Kidney (tissue), 22 donors: ENCODE measurements at places on chromosomes 6 and 20. TPM values are rescaled to one million over a fixed set of nuclear protein-coding genes. Genes with fewer than 3 reads are reported as not detected.

- no peaks in the 10 kb centered on the region for H3K36me3 ChIP-seq
- H3K27me3 ChIP-seq: no peaks in the 10 kb centered on the region
- no peak overlapping the region for H3K4me3 ChIP-seq
- no peaks in the 10 kb centered on the region for H3K4me1 ChIP-seq
Observed at GRCh38 chr20:57507477-57507876, 17.5 kb downstream of the CTCFL start.

DNA sequence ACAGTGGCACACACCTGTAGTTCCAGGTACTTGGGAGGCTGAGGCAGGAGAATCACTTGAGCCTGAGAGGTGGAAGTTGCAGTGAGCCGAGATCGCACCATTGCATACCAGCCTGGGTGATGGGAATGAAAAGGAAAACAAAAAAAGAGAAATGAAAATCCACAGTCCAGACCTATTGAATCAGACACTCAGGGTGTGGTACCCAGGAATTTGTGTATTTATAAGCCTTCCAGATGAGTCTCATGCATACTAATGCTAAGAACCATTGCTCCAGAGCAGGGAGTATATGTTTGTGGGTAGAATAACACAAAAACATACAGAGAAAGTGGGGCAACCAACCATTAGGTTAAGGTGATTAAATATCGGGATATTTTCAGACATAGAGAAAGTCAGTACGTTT, 36.1 kb upstream of the PLCB4 start:
- H3K4me3 ChIP-seq: no peak overlapping the region
- no peaks in the 10 kb centered on the region for H3K36me3 ChIP-seq
- H3K4me1 ChIP-seq: no peaks in the 10 kb centered on the region
- H3K27me3 ChIP-seq: no peaks in the 10 kb centered on the region
- no peak overlapping the region for H3K27ac ChIP-seq

- no peaks in the 10 kb centered on the region for H3K4me1 ChIP-seq
- H3K27ac ChIP-seq: peak overlapping the region; percentile 43
- DNase-seq: peak; percentile 94
- no peaks in the 10 kb centered on the region for H3K36me3 ChIP-seq
- no peak overlapping the region for H3K4me3 ChIP-seq
Observed at GRCh38 chr20:4041748-4042411, 26.5 kb upstream of the RNF24 start.

DNA sequence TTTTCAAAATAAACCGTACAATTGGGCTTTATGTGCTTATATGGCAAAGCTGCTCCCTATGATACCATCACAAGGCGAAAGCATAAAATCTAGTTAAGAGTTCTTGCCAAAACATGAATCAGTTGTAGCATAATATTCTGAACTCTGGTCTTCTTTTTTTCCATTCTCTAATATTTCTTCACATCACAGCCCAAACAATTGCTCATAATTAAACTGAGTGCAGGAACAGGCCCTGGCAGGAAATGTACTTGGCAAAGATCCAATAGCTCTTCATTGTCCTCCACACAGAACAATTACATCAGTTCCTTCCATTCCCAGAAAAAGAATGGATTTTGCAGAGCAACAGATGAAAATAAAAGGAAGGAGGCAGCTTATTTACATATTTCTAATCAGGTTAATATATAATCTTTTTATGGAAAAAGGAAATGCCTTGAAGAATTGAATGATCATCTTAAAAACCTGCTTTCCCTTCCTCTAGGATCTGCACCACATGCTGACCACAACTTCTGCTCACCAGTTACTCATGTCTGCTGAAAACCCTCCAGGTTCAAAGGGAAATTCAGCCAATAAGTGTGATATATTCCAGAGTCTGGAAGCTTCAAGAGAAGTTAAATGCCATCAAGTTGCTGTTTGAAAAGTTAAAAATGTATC, 123.3 kb upstream of the COL21A1 start:
- peak overlapping the region; percentile 59 for H3K27ac ChIP-seq
- peak overlapping the region; percentile 7 for H3K4me3 ChIP-seq
- H3K4me1 ChIP-seq: peaks cover 4% of the 10 kb centered on the region
- no peaks in the 10 kb centered on the region for H3K36me3 ChIP-seq
- H3K27me3 ChIP-seq: no peaks in the 10 kb centered on the region
- DNase-seq: peak; percentile 51

The ULBP3 gene
- total RNA-seq: 5.0 TPM

The GTF3C6 gene
- 78.1 TPM for total RNA-seq
